Hematopoietic multipotent progenitor cell treated with erythropoietin and hydrocortisone succinate and interleukin-3 and kit ligand, for 4 days (in vitro differentiated cells): ENCODE measurements at places on chromosomes 12 and 14.

DNA sequence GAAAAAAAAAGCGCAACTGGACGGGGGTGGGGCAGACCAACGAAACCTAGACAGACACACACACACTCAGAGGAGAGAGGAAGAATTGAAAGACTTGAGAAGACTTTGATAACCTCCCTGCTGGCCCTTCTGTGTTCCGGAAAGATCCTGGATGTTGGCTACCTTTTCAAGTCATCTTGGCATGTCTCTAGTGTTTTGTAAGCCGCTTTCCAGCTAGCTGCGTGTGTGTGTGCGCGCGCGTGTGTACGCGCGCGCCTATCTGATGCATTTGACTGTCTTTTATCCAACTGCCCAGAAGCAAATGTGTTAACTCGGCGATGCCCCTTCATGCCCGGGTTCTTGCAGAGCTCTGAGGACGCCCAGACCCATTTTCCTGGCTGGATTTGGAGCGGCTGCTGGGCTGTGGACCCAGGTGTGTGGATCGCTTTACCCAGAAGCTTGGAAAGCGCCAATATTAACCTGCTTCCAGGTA, 664 bp downstream of the LRFN5 start:
- DNase-seq: peak; percentile 13

DNA sequence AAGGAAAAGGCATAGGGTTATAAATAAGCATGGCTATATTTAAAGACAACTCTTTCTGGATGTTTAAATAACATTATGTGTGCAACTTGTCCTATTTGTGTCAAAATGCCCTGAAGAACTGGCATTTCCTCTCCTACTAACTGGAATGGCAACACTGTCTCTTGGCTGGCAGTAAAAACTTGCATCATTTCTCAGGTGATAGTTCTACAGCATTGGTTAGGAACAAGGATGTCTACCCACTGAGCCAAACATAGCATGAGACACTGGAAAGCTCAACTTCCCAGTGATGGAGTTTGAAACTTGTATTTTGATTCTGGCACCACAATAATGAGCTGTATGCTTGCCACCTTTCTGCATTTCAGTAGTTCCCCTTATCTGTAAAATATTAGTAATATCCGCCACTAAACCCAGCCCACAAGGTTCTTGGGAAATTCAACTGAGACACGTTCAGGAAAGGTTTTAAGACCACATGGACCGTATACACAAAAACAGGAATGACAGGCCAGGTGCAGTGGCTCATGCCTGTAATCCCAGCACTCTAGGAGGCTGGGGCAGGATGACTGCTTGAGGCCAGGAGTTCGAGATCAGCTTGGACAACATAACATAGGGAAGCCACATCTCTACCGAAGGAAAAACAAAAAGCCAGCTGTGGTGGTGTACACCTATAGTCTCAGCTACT, 5.1 kb downstream of the SLC38A2 start:
- no peak for DNase-seq

DNA sequence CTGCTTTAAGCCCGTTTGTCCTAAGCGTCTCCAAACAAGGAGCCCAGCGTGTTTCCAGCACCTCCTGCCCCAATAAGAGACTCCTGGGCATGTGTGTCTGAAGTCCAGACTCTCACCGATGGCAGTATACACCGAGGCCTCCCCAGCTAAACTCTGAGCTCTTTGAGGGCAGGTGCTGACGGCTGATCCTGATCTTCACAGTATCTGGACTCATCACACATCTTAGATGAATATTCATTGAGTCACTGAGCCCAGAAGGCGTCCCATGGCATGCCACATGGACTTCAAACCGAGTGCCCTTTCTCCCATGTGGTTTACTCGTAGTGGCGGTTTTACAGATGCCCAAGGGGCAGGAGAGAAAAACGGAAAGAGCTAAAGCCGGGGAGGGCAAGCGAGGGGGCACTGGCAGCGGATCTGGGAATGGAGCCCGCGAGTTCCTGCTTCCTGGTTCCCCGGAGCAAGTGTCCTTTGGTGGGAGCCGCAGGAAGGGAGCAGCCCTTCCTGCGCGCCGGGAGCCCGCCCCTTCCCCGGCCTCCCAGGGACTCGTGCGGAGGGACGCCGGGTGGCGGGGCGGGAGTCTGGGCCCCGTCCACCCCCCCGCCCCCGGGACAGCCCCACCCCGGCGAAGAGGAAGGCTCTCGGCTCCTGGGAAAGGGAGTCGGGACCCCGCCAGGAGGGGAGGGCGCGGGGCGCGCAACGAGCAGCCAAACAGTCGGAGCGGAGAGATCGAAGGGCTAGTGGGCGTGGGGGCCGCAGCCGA, 585 bp upstream of the TEAD4 start:
- DNase-seq: peak; percentile 34

GRCh38 chr14:78829274-78829673, 659.1 kb downstream of the NRXN3 start:
- DNase-seq: no peak

DNA sequence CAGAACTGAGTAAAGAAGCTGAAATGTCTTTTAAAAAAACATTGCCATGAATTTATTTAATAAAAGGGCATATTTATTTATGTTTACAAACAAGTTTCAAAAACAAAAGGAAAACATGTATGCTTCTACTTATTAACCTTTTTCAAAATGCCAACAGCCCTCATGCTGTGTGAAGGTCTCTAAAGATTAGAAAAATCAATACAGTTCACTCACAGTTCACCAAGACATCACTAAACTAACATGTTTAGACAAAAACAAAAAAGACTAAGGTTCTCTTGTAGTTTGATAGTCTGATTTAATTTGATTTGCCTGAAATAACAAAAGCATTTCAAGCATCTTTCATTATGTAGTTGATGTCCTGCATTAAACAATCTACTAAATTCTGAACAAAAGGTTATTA, 63.9 kb upstream of the POC1B start:
- no peak for DNase-seq

- DNase-seq: no peak
Observed at GRCh38 chr12:62998454-62998853, 63.5 kb upstream of the PPM1H start.

DNA sequence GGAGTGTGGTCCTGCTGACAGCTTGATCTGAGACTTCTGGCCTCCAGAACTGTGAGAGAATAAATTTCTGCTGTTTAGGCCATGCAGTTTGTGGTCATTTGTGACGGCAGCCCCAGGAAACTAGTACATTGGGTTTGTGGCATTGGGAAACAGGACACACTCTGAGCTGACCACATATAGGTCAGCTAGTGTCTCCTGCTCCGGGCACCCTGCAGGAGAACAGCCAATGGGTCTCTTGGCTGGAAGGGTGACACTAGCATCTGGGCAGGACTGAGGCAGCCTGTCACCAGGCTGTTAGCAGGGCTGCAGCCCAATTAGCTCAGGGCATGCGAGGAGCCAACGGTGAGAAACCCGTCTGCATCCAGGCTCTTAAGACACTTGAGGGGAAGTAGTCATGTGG, 83.2 kb downstream of the PITPNM2 start:
- peak; percentile 25 for DNase-seq

DNA sequence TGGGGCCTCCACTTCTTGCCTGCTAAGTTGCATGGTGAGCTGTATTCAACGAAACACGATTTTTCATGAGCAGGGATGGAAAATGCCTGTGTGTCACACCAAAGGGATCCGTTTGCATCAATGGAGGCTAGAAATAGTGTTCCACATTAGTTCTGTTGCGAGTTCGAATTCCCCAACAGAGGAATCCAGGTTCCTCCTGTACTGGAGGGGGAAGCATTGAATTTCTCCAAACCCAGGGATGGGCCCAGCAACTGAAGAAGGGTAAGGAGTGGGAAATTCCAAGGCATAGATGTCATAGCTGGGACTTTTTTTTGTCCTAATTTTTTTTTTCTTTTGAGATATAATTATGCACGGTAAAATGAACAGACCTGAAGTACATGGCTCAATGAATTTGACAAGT, 336.2 kb downstream of the DPF3 start:
- no peak for DNase-seq

DNA sequence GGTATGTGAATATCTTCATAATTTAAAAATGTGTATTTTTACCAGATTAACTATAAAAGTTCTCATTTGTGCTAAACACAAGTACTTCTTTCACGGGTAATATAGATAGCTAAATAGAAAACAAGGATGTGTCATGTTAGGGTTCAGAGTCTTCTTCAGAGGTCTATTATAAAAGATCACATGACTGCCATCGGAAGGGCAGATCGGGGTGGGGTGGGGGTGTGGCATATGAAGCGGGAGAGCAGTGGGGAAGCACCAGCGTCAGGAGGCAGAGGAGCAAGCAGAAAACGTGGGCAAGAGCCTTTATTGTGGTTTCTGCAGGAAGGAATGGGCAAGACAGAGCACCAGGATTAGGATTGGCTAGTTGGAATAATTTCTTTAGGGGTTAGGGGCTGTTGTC, 63.7 kb upstream of the DNM1L start:
- DNase-seq: no peak

DNA sequence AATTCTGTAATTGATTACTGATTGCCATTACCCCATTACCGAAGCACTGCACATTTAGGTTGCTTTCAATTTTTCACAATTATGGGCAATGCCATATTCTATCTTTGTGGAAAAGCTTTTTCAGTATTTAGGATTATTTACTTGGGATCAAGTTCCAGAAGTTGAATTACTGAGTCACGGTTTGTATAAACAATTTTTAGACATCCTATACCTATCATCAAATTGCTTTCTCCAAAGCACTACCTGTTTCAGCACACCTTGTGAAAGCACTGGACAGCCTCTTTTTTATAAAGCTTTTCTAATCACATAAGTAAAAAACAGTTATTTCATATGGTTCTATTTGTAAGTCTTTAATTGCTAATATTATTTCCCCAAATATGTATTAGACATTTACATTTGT, 221.5 kb upstream of the CAND1 start:
- DNase-seq: no peak

GRCh38 chr12:2743478-2743877, 51.3 kb upstream of the FKBP4 start:
- DNase-seq: no peak

DNA sequence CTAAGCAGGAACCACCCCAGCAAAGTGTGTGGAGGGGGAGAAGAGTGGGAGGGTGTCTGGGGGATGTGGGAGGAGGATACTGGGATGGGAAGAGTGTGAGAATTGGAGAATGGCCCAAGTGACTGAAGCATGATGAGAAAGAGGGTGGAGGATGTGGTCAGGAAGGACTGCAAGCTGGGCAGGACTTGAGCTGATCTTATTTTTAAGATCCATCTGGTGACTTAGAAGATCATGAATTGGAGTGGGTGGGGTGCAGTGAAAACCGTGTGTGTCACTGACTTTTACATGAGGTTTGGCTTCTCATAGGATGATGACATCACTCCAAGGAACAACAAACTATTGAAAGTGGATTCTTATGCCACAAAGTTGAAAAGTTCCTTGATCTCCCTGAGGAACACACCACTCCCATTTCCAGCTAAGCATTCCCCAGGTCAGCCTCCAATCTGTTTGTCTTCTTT, 287.5 kb downstream of the GALC start:
- no peak for DNase-seq

- no peak for DNase-seq
Observed at GRCh38 chr12:117583677-117584225, 222.3 kb upstream of the NOS1 start.

DNA sequence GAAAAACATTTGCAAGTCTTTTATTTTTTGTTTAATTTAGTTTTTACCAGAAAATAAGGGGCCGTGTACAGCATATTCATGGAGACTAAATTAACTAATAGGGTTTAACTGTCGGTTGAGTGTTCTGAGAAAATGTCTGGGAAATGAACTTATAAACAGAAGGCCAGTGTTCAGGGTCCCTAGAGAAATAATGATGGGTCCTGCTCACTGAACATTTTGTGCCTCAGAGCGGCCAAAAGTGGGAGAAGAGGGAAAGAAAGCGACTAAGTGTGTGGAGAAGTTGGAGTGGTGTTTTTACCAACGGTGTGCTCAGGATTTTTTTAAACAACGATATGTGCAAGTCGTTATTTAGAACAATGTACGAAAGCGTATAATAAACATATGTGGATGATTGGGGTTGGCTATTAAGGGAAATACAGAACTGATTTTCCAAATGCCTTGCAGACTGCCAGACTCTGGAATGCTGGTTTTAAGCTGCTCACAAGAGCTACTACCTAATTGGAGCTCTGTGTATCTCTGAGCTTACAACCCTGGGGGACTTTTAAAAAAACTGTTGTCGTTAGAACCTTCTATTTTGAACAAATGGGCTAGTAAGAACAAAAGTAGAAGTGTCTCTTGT, 166.7 kb downstream of the SLC38A4 start:
- DNase-seq: no peak

GRCh38 chr14:33668066-33668465, 282.8 kb downstream of the EGLN3 start:
- DNase-seq: no peak

DNA sequence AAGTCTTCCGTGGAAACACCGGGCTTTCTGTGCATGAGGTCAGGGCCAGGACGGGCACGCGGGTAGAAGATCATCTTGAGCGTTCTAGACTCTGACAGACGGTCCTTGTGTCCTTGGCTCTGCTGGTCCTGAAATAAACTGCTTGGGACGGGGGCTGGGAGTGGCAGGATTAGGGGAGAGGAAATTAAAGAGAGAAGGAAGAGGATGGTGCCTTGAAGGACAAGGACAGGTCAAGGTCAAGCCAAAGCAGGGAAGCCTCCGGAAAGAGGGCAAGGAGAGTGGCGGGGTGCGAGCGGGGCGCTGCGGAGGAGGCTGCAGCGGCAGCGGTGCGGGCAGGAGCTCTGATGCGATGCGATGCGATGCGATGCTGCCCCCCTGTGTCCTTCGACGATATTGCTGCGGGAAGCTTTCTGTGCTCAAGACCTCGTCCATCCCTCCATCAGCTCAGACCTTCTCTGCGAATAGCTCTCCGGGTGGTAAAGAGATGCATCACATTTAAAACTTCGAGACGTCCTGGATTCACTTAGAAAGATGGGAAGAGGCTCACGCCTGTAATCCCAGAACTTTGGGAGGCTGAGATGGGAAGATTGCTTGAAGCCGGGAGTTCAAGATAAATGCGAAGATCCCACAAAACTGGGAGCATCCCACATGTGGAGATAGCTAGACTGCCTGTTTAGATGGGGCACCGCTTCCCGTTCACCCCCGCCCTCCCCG, 110.1 kb upstream of the TMEM132D start:
- peak; percentile 71 for DNase-seq

GRCh38 chr12:93347054-93347785, 30.5 kb upstream of the NUDT4 start:
- DNase-seq: peak; percentile 25

DNA sequence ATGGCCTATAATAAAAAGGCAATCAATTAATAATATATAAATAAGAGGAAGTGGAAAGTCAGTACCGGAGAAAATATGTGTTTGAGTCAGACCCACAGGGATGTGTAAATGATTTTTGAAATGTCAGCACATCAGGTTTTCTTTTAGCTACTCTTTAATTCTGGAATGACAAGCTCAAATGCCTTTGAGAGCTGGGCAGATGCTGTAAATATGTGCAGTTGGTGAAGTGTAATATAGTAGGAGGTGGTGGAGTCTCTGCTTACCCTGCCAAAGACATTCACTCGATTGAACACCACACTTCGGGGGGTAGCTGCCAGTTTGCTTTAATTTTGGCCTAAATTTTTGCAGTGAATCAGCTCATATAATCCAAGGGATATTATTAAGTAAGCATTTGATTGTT, 93.0 kb downstream of the PLEKHA5 start:
- DNase-seq: no peak

- peak; percentile 72 for DNase-seq
Observed at GRCh38 chr12:113245695-113246477, 24.6 kb downstream of the TPCN1 start.
